ENCODE measurements at places on chromosomes 2 and 18.

GRCh38 chr2:83823229-83823628, 635.9 kb downstream of the SUCLG1 start:
- no peak for DNase-seq

DNA sequence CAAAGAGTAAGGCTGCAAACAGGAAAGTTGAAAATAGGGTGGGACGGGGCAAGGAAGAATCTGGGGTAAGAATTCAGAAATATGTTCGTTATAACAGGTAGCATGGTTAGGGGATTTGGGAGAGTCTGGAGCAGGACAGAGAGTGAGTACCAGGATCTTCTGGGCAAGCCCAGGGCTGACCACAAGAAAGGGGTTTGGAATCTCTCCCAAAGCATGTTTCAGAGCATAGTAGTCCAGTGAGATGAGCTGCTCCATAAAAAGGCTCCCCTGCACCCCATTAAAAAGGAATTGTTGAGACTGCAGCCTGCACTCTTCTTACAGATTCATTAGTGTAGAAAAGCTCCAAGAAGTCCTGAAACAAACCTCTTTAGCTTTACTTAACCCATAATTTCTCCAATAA, 291.1 kb downstream of the MTX2 start:
- no peak for DNase-seq

DNA sequence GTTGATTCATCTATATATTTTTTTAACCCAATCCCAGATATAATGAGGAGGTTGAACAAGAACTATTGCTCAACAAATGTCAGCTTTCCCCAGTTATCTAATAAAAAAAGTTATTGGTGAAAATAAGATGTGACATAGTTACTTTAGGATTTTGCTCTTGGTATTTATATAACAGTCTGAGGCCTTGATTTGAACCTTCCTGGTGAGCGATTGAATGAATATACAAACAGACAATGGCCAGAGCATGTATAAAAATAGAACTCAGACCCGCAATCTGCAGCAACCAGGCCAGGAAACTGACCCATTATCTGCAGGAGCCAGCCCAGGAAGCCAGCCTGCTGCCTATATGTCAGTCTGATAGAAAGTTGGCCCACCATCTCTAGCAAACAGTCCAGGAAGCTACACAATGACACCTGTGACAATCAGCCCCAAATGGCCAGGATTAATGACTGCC, 81.6 kb downstream of the HS6ST1 start:
- no peak for DNase-seq

GRCh38 chr2:135299658-135300244, 231.3 kb downstream of the ZRANB3 start:
- DNase-seq: no peak

DNA sequence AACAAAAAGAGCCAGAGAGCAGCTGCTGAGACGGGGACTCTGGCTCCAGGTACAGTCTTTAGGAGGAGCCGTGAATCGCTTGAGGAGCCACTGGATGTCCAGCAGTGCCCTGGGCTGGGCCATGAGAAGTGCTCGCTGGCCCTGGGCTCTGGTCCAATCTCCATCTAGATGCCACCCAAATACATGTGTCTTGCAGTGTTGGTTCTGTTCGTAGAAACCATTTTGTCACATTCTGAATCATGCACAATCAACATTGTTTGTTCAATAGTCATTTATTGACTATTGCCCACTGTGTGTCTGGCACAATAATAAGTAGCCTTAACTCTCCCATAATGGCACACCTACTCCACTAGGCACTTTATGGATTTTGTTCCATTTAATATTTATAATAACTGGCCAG, 26.1 kb downstream of the TYMS start:
- DNase-seq: no peak

DNA sequence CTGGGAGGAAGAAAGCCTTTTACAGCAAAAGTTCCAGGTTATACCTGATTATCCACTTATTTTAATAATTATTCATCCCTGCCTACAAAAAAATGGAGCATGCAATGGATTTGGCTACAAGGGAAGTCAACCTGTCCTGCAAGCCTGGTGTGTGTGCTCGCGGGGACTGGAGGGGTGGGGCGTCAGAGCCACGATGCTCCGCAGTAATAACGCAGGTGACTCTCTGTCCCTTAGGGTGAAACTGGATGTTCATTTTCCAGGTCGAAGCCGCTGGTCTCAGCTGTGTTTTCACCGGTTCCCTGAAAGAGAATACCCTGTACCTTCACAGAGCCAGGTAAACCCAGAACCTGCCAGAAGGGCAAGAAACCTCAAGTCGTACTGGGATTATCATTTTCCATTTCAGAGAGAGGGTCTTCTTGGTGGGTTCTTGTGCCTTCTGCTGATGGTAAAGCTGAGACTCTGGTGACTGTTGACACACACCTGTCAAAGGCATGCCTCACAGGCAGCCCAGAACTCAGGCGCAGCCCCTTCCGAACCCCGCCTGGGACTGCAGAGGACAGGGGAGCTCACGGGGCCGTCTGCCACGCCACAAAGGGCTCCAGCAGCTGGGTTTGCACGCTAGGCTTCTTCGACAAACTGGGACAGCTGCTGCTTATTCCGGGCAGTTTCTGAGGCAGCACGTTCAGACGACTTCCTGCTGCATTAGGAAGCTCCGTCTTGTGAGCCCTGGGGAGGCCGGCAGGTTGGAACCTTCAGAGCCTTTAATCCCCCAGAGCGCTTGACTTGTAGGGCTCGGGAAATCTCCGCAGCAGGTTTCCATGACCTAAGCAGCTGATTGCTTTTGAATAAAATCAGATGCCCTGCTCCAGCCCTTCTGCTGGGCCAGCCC, 58.6 kb downstream of the KCNG2 start:
- no peak for DNase-seq

GRCh38 chr2:102056079-102056581, 64.4 kb downstream of the IL1R2 start:
- no peak for DNase-seq

- DNase-seq: no peak
These were observed 48.2 kb upstream of the CNGA3 start for GRCh38 chr2:98297817-98298682.

- no peak for DNase-seq
These were observed 1.0 kb upstream of the STRN start for GRCh38 chr2:36967236-36967876.

DNA sequence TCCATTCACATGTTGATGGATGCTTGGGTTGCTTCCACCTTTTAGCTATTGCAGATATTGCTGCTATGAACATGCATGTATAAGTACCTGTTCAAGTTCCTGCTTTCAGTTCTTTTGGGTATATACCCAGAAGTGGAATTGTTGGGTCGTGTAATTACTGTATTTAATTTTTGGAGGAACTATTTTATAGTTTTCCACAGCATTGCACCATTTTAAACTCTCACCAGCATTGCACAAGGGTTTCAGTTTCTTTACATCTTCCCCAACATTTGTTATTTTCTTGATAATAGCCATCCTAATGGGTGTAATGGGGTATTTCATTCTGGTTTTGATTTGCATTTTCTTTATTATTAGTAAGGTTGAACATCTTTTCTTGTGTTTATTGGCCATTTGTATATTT, 16.0 kb downstream of the ACTR3 start:
- no peak for DNase-seq

DNA sequence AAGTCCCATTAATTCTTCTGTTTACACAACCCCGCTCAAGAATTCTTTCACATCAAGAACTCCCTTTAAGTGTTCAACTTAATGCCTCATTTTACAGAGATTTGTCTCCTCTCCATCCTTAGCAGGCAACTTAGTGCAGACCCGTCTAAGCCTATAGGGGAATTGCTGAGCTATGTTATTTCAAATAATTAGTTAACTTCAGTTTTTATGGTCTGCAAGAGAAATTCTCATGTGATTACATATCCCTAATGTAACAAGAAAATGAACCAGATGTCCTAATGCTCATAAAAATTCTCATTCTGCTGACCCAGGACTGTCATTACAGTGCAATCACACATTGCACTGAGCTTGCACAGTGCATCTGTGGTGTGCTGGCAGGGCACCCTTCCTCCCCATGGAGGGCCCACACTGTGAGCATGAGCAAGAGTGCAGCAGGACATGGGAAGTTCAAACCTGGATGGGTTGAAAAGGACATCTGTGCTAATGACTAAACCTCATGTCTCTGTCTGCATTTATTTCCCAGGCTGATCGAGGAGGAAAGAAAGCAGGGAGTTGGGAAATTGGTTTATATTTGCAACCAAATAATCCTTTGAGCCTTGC, 97.1 kb downstream of the COL5A2 start:
- DNase-seq: no peak

DNA sequence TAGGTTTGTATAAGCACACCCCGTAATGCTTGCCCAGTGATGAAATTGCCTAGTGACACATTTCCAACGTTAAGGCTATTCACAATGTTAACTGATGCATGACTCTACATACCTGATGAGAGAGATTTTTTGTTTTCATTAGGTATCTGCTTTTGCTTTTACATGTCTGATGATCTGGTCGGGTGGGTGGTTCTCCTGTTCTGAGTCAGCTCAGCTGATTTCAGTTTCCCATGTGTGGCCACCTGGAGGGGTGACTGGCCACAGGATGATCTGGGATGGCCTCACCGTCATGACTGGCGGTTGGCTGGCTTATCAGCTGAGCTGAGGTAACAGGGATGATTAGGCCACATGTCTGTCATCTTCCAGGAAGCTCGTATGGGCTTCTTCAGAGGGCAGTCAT, 33.8 kb upstream of the ACYP2 start:
- no peak for DNase-seq

DNA sequence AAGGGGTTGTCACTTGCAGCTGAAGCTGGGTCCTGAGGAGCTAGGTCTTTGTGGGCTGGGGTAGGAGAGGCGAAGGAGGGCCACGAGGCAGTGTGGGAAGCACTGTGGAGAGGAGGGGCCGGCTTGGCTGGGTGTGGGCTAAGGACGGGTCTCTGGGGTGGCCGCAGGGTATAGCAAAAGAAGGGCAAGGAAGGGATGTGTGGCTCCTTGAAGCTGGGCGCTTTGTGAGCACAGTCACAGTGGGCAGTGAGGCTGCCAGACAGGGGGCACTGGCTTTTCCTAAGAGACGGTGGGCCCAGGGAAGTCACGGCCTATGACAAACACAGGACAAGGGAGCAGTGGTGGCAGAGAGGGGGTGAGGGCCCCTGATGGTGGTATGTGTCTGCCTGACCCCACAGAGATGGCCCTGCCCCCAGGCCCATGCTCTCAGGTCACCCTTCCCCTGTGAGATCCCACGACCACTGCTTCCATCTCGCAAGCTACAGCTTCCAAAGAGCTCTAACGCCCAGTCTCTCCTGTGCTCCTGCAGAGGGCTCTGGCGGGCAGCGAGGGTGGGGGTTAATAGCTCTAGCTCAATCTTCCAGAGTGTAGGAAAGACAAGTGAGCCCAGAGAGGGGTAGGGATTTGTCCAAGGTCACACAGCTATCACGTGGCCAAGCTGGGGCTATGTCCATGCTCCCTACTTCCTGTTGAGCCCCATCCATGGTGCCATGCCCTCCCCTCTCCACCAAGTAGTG, 32.4 kb downstream of the KCNK3 start:
- DNase-seq: no peak

DNA sequence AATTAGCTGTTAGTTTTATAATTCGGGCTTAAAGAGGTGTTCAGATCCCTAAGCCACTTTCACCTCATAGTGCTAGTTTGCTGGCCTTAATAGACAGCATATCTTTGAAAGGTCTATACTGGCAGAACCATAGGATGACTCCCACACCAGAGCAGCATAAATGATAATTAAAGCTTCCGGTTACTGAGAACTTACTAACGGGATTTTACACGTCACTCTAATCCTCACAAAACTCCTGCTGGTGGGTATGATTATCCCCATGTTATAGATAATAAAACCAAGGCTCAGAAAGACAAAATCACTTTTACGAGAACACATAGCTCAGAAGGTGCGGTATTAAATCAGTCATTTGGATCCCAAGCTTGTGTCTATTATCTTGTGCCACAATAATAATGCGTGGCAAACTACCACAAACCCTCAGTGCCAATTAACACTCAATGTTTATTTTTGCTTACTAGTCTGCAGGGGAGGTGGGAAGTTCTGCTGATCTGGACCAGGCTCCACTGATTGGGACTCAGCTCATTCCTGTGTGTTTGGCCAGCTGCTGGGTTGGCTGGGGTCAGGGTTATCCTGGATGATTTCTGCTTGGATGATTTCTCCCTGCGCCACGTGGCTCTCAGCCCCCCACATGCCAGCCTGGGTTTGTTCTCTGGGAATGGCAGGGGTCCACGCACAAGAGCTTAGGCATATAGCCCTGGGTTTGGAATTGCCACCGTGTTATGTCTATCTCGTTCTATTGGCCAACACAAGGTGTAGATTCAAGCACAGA, 62.3 kb downstream of the TRIB2 start:
- DNase-seq: no peak

DNA sequence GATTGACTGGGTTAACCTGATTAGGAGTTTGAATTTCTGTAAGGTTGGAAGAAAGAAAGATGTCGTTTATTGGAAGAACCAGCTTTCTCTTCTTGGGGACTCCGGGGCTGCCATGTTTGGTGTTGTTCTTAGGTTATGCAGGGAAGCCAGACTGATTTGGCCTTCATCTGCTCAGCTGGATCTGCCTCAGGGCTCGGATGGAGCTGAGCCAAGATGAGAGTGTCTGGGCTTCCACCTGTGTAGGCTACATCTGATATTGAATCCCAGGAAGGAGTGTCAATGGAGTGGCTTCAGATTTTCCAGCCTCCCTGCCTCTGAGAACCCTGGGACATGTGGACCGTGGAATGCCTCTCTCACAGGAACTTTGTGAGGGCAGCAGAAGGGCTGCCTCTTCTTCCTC, 126.1 kb downstream of the WDSUB1 start:
- DNase-seq: no peak

- no peak for DNase-seq
These were observed 20.1 kb downstream of the CYB5A start for GRCh38 chr18:74271635-74272034.

GRCh38 chr2:10588931-10589330, 100.8 kb downstream of the NOL10 start:
- no peak for DNase-seq

GRCh38 chr2:101763496-101764333, 66.2 kb downstream of the MAP4K4 start:
- DNase-seq: no peak

GRCh38 chr2:16713011-16713423, 47.4 kb upstream of the CYRIA start:
- no peak for DNase-seq

DNA sequence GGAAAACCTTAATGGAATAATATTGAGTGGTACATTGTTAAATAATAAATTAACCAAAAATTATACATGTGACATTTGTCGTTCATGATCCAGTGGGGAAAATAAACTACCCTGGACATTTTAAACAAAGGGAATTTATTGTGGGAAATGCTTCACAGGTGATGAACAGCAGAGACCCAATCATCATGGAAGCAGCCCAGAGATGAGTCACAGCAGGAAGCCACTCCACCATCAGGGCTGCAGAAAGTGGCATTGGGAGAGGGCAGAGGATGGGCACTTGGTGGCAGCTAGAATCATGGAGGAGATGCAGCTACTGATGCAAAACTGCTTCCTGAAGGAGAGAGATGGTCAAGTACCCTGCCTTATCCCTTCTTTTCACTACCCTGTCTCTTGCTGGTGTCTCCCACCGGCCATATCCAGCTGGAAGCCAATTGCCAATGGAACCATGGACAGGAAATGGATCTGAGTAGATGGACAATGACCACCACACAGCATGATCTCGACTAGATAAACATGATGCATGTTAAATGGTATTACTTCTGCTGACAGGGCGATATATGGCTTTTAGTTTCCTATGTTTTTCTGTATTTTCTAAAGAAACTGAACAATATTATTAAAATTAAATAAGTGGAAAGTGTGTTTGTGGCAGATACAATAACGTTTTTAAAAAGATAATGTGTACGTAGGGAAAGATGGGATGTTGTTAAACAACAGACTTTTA, 139.8 kb downstream of the RPIA start:
- DNase-seq: no peak
